Stimulated activated CD8-positive, alpha-beta memory T cell treated with anti-CD3 and anti-CD28 coated beads, Interleukin-7, amount 100 ng/mL, for 1 hour (primary cell): ENCODE measurements at places on chromosomes 7 and 10.

- DNase-seq: no peak
Observed at GRCh38 chr10:24901686-24902399, 50.6 kb downstream of the PRTFDC1 start.

DNA sequence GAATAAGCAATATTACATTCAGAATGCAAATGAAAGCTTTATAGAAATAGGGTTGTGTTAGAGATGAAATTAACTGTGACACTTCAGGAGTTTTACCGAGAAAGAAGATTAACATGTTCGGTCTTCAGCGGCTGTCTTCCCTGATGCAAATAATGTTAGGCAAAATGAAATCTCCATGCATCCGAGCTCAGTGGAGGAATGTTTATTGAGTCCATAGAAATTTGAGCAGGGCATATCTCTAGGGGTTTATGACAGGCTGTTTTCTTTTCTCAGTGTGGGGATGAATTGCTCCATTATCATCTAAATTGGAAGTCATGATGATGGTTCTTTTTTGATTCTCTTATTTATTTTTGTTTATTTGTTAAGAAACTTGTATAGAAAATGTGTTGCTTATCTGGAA, 31.7 kb downstream of the DYNC1I1 start:
- no peak for DNase-seq

DNA sequence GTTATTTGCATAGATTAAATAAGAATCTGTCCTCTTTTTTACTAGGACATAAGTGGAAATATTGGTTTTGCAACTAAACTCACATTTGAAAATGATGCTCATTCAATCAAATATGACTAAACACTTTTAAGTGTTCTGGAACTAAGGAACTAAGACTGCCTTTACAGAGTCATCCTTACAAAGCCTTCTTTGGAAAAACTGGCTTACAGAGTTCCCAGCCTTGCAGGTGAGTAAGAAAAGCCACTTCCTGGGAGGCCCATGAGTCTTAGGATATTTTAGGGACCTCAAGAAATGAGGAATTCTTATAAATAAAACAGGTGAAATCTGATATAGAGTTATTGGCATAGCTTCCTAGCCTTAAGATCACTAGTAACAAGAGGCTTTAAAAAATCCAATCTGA, 135.5 kb downstream of the ALOX5 start:
- DNase-seq: no peak

- no peak for DNase-seq
Observed at GRCh38 chr7:17472939-17473338, 174.5 kb downstream of the AHR start.

DNA sequence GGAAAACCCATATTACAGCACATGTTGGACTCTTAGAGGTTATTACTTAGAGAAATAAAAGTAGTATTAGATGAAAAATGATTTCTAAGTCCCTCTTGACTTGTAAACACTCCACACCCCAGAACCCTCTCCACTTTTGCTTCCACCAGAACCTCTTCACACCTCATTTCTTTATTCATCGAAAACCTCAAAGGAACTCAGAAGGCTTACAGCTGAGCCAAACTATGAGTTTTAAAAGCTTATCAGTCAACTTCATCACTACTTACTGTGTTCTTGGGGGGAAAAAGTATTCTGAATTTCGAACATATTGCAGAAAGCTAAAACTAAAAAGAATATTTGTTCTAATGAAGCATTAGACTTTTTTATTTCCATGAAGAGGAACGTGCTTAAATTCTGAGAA, 547.8 kb upstream of the STEAP1 start:
- no peak for DNase-seq

DNA sequence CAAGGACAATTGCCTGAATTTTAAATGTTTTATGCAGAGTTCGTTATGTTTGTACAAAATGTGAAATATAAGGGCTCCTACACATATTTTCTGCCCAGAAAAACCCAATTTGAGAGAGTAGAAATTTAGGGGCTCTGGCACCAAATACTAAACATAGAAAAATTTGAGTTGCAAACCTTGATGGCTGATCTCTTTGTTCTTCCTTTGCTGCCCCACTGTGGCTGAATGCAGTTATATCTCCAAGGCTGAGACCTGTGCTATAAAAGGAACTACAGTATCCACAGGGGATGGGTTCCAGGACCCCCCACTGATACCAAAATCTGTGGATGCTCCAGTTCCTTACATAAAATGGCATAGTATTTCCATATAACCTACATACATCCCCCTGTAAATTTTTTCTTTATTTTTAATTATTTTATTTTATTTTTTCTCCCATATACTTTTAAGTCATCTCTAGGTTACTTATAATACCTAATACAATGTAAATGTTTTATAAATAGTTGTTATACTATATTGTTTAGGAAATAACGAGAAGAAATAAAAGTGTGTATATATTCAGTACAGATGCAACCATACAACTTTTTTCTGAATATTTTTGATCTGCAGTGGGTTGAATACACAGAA, 22.5 kb downstream of the CFAP43 start:
- no peak for DNase-seq

- DNase-seq: no peak
Observed at GRCh38 chr10:47165168-47165710, 134.8 kb upstream of the GDF10 start.

DNA sequence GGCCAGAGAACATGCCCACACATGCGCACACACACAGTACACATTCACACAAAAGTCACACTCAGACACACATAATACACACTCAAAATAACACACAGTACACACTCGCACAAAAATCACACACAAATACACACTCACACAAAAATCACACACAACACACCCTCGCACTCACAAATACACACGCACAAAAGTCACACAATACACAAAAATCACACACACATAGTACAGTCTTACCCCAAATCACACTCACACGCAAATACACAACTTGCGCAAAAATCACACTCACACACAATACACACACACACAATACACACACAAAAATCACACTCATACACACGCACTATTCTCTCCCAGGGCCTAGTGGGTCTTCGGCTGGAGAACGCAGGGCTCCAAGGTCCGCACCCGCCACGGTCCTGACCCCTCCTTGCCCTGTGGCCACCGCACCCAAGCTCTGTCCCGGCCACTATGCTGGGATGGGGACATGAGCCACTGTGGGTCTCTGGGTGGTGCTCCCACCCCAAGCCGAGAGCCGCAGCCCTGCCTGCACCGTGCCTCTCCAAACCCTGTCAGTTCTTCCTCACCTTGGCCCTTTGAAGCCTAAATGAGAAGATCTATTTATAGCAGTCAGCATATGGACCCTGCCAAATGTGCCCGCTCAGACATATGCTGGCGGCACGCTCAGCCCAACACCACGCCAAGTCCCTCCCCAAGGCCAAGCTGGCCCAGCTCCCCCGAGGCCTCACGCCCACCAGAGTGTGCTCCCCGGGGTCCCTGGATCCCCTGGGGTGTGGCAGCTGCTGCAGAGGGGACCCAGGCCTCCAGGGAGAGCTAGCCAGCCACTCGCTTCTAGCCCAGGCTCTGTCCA, 55.9 kb downstream of the ELFN1 start:
- DNase-seq: no peak

DNA sequence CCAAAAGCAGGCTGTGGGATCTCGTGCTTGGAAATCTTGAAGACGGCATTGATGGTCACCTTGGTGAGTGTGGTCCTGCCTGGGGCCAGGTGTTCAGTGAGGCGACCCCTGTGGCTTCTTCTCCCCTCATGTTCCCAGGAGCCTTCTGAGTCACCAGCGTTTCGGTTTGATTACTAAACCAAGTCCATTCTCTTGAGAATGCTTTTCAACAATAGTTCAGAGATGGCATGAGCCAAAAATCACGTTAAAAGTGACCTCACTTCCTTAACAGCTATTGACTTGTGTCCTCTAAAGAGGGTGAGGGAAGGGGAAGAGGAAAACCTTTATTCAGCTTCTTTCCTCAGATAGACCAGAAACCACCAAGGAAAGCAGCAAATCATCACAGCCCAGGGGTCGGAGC, 315.2 kb downstream of the GATA3 start:
- no peak for DNase-seq

GRCh38 chr10:95784279-95784913, 28.4 kb downstream of the ENTPD1 start:
- no peak for DNase-seq

GRCh38 chr10:70908406-70909296, 20.3 kb upstream of the PCBD1 start:
- DNase-seq: no peak

DNA sequence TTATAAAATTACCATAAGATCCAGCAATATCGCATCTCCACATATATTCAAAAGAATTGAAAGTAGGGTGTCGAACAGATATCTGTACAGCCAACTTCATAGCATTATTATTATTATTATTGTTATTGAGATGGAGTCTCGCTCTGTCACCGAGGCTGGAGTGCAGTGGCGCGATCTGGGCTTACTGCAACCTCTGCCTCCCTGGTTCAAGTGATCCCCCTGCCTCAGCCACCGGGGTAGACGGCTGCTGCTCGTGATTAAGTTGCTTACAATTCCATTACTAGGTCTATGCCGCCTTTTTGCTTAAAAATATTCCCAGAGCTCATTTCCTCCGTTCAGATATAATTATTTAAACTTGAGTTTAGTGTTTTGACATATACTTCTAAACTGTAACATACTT, 19.8 kb upstream of the USP6NL start:
- no peak for DNase-seq

DNA sequence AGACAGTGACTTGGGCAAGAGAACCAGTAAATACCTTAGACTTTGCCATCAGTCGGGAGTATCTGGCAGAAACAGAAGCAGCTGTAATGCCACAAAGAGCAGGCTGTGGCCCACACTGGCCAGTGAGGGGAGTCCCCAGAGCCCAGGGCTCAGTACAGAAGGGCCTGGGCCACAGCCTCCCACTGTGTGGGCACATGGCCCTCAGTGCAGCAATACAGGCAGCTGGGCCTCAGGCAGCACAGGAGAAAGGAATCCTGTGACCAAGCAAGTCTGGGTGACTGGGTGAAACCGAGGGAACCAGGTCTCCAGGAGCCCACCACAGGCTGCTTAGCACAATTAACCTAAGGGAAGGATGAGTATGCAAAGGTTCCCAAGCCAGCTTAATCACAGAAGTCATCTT, 14.0 kb downstream of the WDR91 start:
- no peak for DNase-seq

- DNase-seq: no peak
Observed at GRCh38 chr10:28250782-28251181, 52.1 kb downstream of the MPP7 start.

DNA sequence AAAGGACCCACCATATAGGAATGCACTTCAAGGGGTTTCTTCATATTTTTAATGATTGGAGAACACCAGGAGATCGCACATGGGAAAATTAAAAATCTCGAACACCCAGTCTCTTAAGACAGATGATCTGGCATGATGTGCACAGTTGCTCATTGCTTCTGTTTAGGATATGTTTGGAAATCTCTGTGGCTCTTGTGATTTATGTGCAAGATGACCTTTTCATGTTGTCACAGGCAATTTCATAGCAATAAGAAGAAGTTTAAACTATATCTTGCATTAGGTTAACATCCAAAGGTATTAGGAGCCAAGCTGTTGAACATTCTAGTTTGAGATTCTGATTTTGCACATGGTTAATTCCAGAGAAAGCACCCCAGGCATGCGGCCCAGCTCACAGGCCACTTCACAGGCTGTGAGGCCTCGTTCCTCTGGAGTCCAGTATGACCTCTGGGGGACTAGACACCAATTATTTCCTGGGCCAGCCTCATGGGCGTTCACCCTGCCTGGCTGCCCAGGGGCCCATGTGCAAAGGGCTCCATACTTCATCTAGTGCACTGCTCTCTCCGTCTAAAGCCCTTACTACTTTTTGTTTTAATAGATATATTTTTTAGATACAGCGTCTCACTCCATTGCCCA, 28.4 kb downstream of the CAMK1D start:
- no peak for DNase-seq

DNA sequence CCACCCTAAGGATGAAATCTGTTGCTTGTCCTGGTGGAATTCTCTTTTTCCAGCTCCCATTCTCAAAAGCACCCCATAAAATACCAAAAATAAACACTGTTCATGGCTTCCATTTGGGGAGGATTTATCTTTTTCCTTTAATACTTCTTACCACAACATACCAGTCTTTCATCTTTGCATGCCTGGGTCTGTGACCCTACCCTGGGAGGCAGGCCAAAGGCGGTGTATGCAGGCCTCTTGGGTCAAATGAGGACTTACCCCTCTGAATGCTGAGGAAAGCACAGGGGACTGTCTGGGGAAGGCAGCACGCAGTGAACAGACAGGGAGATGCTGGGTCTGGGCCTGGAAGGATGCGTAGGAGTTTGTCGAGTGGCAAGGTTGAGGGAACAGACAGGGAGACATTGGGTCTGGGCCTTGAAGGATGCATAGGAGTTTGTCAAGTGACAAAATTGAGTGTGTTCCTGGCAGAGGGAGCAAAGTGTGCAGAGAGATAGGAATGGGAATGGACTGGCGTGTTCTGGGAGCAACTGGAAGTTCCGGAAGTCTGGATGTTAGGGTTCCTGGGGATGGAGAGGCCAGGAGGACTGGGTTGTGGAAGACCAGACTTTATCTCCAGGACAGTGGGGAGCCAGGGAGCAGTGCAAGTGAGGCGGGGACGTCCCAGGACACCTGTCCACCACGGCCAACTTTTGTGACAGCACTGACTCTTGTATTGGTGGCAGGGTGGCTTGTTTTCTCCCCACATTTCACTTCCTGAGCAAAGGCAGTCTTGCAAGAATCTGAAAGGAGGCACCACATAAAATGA, 40.8 kb downstream of the MYL10 start:
- no peak for DNase-seq

- DNase-seq: no peak
Observed at GRCh38 chr10:131320860-131321604, 9.5 kb upstream of the TCERG1L start.

DNA sequence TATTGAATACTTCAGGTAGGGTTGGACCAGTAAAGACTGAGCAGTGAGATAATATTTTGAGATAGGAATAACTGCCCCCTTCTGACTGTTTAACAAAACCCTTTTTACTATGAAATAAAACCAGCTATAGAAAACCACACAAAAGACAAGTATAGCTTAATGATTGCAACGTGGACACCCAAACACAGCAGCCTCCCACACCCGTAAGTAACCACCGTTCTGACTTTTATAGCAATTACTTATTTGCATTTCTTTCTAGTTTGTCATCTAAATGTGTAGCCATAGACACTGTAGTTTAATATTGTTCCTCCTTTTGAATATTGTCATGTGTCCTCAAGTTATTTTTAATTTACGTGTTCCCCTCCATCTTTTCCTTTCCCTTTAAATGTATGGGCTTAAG, 42.9 kb upstream of the SYPL1 start:
- DNase-seq: no peak

DNA sequence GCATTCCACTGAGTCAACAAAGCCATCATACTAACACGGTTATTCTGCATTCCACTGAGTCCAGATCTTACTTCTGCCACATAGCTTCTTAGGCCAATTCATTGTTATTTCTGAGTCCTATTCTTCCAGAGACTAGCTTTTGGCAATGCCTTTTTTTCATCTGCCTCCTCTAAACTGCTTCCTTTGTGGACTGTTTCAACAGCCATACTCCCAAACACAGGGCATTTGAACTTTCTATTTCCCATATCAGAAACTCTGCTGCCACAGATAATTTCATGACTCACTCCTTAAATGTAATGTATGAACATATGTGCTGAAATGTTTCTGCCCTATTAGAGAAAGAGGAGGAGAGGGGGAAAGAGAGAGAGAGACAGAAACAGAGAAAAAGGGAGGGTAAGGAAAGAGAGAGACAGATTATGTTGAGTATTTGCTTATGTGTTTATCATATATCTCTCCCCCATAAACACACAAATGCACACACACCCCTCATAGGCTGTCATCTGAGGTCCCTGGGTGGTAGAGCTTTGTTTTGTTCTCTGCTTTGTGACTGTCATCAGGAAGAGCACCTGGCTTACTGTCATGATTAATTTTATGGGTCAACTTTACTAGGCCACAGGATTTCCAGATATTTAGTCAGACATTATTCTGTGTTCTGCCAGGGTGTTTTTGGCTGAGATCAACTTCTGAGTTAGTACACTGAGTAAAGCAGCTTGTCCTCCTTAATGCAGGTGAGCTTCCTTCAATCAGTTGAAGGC, 308.0 kb upstream of the KCND2 start:
- DNase-seq: no peak
